ENCODE measurements at places on chromosomes 13 and 19.

- DNase-seq: no peak
Observed at GRCh38 chr13:44952671-44953070, 36.6 kb downstream of the NUFIP1 start.

- no peak for DNase-seq
Observed at GRCh38 chr19:3881272-3882040, 971 bp downstream of the ATCAY start.

GRCh38 chr19:28542394-28543243 lies 670.3 kb downstream of the UQCRFS1 start:
- DNase-seq: no peak

DNA sequence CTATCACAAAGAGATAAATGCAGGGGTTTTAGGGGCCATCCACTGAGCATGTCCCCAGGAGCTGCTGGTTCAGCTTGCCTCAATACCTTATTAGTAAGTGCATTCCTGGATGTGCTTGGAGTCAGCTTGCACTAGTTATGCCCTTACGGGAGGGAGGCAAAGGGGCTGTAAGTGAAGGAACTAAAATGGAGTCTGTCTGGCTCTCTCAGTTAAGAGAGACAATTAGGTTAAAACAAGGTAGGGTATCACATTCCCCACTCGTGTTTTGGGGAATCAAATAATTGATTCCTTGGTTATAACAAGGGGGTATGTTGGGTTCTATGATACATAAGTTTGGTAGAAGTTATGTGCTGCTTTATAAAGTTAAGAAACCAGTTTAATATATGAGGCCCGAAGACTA lies 78.9 kb downstream of the ZNF100 start:
- DNase-seq: no peak

GRCh38 chr19:3362217-3362906 lies 4.0 kb upstream of the NFIC start:
- no peak for DNase-seq

DNA sequence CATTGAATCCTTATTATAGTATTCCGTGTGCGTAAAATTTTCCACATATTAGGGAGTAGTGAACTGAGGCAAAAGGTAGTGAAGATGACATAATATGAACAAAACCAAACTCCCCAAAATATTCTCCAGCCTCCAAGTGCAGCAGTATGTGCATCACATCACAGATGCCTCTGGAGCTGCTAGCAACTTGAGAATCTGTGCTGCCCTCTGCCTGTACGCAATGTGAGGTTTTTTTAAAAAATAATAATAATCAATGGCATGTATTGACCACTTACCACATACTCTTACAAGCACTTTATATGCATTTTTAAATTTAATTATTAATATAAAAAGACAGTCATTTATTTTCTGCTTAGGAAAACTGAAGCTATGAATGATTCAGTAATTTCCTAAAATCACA lies 583.0 kb upstream of the SPRY2 start:
- no peak for DNase-seq

GRCh38 chr13:21709697-21710096 lies 38.8 kb downstream of the FGF9 start:
- no peak for DNase-seq

All from cerebellar nuclear complex (tissue), 1 donor.